ENCODE measurements at places on chromosomes 3 and 15.

DNA sequence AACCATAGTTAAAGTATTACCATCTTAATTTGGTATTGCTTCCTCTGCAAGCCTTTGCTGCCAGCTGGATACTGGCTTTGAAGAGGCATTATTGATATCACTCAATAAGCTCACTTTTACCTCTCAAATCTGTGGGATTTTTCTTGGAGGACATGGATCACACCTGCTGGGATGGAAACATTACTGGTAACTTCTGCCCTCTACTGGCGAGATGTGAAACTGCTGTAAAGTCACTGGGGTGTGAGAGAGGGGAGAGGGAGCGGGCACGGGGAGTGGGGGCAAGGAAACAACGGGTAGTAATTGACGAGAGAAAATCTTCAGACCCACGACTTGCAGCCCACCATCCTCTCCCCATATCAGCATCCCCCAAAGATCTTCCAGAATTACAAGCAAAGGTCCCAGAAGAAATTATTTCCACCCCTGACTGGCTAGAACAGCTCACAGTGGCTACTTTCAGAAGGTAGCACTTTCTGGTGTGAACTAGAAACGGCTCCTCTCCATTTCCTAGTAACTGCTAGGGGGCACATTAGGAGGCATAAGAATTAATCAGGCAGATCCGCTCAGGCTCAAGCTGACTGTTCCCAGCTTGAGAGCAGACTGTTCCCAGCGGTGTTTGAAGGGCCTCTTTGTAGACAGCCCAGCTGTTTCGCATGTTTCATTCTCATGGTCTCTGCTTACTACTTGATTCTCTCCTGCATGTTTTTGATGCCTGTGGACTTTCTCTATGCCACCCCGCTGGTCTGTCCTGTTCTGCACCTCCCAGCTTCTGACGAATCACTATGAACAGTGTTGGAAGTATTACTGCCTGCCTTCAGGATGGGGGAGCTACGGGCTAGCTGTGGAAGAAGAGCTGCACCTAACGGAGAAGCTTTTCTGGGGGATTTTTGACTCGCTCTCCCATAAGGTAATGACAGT lies 230.4 kb upstream of the CHRM5 start:
- DNase-seq, result no peak

- no peak for DNase-seq
Observed at GRCh38 chr3:172687501-172687900, 23.4 kb downstream of the NCEH1 start.

DNA sequence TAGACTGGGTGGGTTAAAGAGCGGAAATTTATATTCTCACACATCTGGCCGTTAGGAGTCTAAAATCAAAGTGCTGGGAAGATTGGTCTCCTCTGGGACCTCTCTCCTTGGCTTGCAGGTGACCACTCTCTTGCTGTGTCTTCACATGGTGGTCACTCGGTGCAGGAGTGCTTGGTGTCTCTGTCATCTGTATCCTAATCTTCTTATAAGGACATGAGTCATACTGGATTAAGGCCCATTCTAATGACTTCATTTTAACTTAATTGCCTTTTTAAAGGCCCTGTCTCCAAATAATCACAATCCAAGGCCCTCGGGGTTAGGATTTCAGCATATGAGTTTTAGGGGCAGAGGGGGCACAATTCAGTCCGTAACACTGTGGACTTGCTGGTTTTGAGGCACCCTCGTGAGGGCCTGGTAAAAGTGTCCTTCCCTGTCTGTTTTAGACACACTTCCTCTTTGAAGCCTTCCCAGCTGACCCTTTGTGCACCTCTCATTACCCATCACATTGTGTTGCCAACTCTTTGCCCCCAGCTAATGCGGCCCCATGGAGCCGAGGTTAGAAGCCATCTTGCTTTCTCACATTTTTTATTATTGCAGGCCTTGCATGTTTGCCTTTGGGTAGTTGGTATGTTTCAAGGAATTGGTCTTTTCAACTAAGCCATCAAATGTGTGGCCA lies 3.2 kb downstream of the XYLB start:
- DNase-seq, result no peak

- no peak for DNase-seq
Observed at GRCh38 chr3:94587291-94587690, 524.4 kb downstream of the NSUN3 start.

GRCh38 chr3:156459434-156459833 lies 95.5 kb downstream of the SSR3 start:
- DNase-seq, result no peak

GRCh38 chr3:168598250-168598649 lies 502.5 kb upstream of the GOLIM4 start:
- no peak for DNase-seq

DNA sequence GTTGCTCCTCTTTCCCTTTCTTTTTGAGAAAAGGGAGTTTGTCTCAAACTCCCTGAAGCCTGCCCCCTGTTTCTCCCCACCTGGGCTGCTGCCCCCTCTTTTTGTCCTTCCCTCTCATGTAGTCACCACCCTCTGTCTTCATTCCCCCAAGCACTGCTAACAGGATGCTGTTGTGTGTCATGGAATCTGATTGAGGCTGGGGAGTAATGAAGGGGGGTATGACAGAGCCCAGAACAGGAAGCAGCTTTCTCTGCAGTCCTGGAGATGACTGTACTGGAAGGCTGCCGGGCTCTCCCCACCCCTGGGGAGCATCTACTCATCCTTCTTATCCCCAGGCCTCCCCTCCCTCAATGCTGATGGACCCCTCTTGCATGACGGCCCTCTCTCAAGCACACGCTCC lies 181.6 kb downstream of the ABHD5 start:
- no peak for DNase-seq

DNA sequence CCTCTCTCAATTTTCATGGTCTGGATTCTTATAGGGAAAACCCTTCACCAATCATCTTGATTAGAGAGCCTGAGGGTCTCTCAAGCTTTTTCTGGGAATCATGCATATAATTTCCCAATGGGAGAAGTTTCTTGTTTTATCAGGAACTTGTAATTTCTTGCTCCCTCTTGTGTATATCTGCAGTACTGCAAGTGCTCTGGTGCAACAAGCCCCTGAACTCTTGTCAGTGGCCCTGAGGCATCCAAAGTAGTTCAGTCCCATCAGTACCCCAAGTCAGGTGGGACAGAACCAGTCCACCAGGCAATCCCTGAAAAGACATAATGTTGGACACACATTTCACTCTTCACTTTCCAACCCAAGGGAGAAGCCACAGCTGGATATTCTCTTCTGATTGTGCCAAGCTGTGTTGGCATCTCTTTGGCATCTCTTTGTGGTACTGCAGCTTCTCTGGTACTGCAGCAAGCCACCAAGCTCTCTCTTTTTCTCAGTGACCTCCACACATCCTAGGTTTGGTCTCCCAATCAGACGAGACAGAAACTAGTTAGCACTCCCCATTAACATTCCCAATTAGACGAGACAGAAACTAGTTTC lies 214.5 kb downstream of the ZIC4 start:
- DNase-seq, result no peak

DNA sequence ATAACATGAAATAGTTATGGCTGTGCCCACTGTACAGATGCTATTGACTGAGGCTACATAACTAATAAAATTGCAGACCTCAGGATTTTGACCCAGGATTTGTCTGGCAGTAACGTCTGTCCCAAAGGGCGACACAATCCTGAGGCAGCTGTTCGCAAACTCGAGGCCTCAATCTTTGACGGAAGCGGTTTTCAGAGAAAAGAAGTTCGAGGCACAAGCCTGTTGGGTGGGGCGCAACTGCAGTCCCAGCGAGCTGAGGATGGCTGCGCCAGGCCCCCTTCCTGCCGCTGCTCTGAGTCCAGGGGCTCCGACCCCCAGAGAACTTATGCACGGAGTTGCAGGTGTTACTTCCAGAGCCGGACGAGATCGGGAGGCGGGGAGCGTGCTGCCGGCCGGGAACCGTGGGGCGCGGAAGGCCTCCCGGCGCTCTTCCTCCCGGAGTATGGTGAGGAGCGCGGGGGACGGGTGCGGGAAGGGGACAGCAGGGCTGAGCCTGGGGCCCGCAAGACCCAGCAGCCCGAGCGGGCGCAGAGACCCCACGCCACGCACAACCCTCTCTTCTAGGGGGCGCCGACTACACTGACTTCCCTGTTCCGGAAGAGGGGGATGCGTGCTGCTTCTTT lies at the start of gene PARP15:
Gene PARP15, plus strand, starts transcription at position 242 of the 623 bp plus-strand sequence. Its CDS starts 18 bp downstream, at position 260.
- DNase-seq, result no peak

- no peak for DNase-seq
Observed at GRCh38 chr3:61832375-61833229, 271.2 kb downstream of the PTPRG start.

- no peak for DNase-seq
Observed at GRCh38 chr3:28575746-28576613, 227.4 kb upstream of the AZI2 start.

- no peak for DNase-seq
Observed at GRCh38 chr15:34514251-34514670, 69.2 kb downstream of the GOLGA8B start.

- DNase-seq, result no peak
Observed at GRCh38 chr3:172195407-172195754, 156.0 kb downstream of the FNDC3B start.

DNA sequence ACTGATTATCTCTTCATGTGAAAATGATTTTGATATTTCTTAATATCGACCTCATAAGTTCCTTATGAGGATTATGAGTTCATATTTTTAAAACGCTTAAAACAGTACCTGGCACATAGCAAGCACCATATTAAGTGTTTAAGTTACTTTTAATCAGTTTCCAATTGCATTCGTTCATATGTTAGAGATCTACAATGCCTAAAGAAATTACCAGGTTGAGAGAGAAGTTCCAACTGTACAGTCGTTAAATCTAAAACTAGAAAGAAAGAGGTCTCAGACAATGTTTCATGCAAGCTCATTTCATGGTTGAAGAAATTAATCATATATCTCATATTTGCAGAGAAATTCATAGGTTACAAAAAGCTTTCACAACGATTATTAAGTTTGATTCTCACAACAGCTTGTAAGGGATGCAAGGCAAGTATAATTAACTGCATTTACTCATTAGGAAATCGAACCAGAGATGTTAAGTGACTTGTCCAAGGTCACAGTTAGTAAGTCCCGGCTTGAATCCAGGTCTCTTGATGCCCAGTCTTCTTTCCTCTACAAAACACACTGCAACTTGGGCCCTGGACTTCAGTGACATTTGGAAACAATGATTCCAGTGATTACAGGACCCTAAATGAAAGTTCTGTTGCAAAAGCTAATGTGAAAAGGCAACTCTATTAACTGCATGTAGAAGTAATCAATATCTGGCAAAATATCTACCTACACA lies 1.3 kb downstream of the MYO5A start:
- DNase-seq, result no peak

- no peak for DNase-seq
Observed at GRCh38 chr3:11774296-11774877, 72.3 kb downstream of the TAMM41 start.

GRCh38 chr3:56884387-56884786 lies 82.6 kb upstream of the ARHGEF3 start:
- DNase-seq, result no peak

GRCh38 chr3:122898298-122898697 lies 103.4 kb downstream of the SLC49A4 start:
- no peak for DNase-seq

DNA sequence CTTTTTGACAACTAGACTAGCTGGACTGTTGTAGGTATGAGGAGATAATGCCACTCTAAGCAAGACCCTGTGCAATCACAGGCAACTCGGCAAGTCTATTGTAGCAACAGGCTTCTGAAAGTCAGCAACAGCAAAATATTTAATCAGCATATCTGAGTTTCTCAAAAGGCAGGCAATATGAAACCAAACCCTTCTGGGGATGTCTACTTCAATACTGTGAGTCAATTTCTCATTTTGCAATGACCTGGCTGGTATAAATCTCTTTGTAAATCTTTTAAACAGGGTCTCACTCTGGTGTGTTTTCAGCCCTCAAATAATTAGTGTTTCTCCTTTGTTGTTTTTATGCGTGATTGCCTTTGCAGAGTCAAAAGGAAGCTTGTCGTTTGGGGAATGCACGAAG lies 1044.5 kb downstream of the NTRK3 start:
- DNase-seq, result no peak

GRCh38 chr3:172138193-172138537 lies 98.8 kb downstream of the FNDC3B start:
- no peak for DNase-seq

DNA sequence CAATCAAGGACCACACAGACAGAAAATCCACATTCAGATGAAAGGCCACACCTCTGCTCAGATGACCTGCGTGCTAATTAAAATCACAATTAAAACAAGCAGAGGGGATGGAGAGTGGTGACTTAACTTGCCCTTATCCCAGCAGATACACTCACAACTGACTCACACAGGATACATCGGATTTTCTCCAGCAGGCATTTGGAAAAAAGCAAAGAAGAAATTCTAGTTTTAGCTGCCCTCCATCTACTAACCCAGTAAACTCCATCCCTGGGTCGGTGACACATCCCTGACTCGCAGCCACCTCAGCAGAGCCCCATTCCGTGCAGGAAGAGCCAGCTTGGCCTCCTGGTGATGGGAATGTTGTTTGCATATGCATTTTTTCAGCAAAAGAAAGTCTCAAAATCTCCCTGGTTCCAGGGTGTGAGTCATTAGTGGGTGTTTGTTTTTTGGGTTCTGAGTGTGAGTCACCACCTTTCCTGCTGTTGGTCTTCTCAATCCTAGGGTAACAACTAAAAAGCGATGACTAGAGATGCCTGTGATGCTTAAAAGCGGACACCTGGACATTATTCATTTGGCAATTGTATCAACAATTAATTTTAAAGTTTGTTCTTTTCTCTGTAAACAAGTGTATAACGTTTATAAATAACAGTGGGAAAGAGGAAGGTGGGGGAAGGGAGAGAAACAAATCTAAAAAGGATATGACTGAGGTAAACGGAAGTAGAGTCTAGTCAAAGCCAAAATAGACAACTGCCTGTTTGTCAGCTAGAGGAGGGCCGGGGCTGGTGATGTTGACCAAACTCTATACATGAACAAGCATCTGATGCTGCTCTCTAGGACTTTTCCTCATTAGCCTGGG lies 49.8 kb upstream of the SLC4A7 start:
- no peak for DNase-seq

DNA sequence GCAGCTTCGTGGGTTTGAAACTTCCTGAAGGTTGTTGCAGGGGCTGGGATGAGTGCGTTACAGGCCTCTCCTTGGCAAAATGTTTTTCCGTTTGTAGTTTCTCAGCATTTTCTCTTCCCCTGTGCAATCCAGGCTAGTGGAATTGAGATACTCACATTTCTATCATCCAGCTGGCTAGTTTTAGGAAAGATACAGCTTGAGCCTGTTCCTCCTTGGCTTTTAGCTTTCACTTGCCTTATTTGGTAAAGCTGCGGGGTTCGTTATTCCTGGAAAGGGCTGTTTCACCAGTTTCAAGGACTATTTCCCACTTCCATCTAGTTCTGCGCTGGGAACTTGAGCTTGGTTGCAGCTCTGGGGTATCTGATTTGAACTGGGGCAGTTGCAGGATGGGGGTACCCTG lies 90.3 kb downstream of the ITPR1 start:
- no peak for DNase-seq

Measured in stimulated activated CD4-positive, alpha-beta T cell treated with anti-CD3 and anti-CD28 coated beads, Interleukin-15, amount 100 ng/mL, for 1 hour (primary cell).